ENCODE measurements at places on chromosomes 7 and 10.

DNA sequence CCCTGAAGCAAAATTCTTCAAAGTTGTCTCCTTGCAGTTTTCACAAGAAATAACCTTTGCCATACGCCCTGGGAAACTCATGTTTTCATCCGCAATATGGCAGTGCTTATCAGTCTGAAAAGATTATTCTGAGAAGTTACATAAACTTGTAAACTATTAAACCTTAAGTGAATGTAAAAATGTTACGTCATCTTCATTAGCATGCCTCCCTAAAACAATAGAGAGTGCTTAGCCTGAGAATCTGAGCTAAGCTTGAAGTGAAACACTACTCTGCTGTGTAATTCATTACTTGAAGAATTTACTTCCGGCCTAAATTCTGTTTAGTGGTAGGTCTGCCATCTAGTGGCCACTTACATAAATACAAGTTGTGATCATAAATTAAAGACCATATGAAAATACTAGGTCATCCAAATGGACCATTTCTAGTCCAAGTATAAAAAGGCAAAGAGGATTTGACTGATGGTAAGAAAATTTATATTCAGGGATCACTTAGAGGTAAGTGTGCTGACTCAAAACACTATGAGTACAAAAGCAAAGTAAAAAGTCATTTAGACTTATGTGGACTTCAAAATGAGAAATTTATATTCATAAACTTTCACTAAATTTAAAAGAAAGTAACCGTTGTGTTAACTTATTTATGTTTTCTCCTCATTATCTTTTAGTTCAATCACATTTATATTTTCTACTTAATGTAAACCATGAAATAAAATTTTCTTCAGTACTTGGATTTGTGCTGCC, 745.1 kb upstream of the LRRTM3 start:
- no peak for DNase-seq

- DNase-seq = no peak
Observed at GRCh38 chr10:110006358-110007160, 1.2 kb upstream of the ADD3 start.

DNA sequence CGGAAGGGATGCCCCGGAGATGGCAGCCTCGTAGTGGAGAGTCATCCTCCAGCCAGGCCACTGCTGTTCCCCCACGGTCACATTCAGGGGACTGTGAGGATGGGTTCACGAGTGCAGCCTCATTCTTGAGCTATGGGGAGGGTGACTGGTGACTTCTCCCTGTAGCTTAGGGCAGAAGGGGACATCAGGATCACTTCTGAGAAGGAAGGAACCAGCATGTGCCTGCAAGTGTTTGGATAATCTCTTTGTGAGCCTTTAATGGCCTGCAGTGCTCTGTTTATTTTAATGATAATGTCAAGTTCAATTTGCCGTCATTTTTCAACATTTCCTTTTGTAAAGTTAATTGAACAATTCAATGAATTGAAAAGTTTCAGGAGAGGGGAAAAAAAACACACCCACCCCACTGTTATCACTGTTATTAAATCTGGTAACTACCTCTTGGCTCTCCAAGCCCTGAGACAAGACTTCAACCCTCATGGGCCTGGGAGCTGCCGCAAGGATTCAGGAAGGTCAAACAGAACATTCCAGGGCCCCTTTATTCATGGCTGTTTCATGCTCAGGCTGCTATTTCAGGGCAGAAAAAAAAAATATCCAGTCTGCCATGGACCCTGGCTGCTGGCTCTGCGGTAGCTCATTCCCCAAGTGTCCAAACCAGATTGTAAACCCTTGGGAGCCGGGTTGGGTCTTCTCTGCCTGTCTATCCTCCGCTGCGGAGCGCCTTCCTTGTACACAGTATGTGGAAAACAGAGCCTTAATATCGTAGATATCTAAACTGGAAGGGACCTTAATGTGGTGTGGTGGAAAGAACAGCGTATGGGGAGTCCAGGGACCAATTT, 100.4 kb downstream of the CDH23 start:
- DNase-seq = no peak

DNA sequence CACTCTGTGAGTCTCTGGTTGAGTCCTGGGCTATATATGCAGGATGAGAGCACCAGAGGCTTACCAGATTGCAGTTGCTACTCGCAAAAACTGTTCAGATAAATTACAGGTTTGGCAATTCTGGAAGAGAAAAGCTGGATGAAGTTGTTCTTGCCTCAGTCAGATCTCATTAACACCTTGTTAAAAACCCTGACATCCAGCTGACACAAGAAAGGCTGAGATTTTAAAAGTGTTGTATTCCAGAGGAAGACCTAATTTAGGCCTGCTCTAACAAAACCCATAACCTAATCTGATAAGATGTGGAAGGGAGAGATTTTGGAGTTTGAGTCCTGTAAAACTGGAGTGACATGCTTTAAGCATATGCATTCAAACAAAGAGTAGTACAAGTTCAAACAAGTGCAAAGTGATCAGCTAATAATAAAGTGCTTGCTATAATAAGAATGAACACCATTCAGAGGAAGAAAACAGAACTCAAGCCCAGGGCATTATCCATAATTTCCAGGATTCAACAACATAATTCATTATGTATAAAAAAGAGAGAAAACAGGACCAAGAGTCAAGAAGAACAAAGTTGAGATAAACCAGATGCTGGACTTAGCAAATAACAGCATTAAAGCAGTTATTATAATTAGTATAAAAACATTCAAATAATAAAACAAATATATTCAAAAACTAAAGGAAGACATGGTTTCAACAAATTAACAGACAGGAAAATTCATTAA, 135.5 kb downstream of the CD36 start:
- no peak for DNase-seq

- no peak for DNase-seq
Observed at GRCh38 chr10:128178302-128178958, 52.2 kb upstream of the MKI67 start.

GRCh38 chr7:156625580-156625979, 15.0 kb upstream of the RNF32 start:
- DNase-seq = no peak

GRCh38 chr7:155296788-155297516, 726 bp upstream of the INSIG1 start:
- no peak for DNase-seq

DNA sequence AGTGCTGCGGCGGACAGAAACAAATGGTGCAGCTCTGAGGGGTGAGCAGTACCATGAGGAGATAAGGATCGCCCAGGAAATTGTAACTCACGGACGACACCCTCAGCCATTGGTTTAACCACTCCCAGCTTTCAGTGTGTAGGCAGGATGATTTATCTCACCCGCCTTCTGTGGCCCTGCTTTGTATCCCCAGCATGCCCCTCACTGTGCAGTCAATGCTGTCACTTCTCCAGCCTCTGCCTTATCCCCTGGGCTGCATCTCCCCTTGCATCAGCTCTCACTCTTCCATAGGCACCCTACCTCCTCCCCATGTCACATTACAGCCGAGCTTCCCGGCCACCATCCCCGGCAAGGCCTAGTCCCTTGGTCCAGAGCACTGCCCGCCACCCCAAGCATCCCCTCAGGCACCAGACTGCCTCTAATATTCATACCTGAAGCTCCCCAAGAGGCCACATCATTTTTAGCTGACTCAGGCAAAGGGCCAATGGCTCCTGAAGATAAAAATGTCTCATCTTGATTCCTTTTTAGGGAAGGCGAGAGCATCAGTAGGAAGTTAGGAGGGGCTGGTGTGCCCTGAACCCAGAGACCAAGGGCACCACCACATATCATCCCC, 77.1 kb downstream of the CARD11 start:
- no peak for DNase-seq

- no peak for DNase-seq
Observed at GRCh38 chr10:131082991-131083481, 228.5 kb downstream of the TCERG1L start.

DNA sequence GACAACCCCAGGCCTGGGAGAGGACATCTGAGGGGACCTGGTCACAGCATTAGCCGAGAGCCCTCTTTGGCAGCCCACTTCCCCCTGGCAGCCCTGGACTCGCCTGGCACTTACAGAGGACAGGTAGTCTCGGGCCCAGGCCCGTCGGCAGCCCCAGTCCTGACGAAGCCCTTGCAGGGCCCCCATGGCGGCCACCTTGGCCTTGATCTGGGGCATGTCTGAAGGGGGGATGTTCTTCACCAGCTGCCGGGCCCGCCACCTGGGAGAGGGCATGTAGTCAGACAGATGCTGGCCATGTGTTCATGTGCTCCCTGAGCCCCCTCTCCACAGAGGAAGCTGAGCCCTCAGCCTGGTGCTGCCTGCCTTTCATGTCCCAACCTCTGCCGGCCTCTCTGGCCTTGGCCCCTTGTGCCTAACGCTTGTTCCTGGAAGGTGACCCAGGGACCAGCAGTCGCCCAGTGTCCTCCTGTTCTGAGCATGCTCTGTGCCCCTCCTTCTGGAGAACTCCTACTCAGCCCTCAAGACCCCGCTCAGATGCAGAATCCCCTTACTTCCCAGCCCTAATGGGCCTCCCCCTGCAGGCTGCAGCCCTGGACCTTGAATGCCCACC, 13.9 kb downstream of the MYO1G start:
- no peak for DNase-seq

- no peak for DNase-seq
Observed at GRCh38 chr10:66844176-66844942, 81.5 kb upstream of the LRRTM3 start.

DNA sequence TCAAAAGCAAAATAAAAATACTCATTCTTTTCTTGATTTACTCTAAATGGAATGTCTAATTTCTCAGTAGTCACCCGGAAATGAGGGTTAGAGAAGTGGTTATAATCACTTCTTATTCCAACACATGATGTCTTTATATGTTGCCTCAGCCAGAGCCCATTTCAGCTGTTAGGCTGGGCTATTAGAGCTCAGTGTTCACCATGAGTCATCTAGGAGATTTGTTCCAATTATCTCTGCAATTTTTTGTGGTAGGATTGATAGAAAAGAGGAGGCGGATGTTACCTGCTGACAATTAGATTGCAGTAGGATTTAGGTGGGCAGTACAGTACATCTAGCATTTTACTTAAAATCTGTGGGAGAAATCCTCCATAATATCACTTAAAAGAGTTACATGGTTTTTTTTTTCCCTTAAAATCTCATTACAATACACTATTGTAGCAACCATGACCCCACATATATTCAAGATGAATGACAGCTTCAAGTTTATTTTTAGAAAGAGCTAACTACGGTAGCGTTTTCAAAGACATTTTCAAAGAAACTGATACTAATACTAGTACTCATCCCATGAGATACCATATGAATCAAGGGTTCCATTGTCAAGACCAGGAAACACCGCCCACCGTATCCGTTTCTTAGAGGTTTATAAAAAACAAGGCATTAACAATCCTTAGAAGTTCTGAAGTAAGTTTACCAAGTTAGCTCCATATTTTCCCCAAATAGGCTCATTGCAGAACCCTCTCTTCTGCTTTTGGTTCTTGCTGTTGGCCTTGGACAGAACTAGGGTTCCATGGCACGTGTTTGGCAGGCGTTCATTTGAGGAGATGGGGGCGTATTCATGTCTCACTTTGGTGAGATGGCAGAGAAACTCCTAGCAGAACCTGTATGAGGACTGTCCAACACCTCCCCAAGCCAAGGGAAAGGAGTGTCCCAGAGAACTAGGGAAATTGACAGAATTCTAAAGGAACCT, 10.4 kb downstream of the CPA2 start:
- DNase-seq = no peak

DNA sequence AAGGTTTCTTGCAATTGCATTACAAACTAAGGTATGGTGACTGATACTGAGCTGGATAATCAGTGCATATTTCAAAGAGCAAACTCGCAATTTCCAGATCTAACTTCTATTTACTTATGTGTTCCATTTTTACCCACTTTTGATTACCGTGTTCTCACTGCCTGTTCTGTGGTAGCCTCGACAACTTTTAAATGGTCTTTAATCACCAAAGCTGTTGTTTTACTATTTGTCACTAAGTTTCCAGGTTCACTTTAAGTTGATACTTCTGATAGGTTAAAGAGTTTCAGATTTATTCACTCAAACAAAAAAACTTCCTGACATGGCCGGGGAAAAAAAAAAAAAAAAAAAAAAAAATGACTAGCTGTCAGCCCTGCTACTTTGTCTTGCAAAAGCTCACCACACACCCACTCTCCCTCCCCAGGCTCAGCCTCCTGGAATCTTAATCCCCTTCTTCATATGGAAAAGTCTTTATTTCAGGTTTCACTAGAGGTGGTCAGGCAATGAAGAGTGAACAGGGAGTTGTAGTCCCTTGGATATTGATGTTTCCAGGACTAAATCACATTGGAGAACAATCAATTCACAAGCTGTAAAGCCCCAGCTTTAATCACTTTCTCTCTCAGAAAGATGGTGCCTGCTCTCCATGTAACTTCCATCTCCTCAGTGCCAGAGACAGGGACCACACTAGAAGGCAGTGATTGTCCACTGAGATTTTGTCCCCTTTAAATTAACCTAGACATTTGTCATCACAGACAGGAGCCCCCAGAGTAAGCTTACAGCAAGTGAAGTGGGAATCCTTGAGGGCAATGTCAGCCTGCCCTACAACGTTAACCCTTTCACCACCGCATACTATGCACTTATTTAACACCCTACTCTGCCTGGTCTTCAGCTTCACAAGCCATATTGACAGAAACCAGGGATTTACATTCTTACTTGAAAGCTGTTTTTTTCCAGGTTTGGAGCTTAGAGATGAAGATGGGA, 749.1 kb upstream of the SORCS1 start:
- no peak for DNase-seq

GRCh38 chr10:102597131-102597991, 46.9 kb upstream of the TRIM8 start:
- no peak for DNase-seq

DNA sequence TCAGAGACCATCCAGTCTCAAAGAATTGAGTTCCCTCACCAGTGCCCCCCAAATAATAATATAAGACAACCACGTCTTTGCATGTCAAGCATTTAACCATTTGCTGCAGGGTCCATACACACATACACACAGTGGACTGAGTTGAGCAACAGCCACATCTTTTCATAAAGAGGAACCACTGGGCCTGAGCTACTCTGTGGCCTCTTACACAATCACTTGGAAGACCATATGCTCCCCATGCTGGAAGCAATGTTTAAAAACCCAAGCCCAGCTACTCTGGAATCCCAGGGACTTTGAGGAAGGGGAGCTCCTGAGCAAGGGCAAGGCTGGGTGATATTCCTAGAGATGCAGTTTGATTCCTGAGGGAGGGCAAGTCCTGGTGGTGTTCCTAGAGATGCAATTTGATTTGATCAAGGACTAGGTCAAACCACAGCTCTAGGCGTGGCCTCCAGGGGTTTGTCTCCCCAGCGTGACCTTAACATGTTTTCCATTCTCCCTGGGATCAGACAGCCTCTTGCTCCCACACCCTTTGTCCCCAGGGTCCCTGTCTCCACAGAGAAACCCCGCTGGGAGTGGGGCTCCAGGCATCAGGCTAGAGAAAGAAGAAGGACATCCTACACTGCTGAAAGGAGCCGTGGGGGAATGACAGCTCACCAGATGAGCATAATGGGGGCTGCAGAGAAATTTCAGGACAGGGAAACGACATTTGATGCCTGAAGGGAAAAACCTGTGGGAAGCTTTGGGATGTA, 376.2 kb upstream of the MGMT start:
- no peak for DNase-seq
